SHP77 treated with DMSO at 0.1 percent for 48 hours (cell line): ENCODE measurements at places on chromosomes 2 and 18.
A peak's percentile ranks its signal among the peaks of the same experiment; 100 is the strongest.

DNA sequence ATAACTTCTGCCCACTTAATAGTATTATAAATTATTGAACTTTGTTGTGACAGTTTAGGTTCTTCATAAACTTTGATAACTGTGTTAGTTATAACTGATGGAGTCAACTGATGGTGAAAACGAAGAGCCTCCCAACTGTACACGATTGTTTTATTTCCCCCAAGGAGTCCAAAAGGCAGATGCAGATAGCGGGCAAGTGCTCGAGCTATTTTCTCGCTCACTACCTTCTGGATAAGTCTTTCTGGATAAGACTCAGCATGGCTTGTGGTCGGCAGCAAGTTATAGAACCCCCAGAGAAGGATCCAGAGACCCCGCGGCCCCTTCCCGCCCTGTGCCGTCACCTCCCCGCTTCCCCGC is 517 bp downstream of the GCFC2 start:
- DNase-seq = no peak

DNA sequence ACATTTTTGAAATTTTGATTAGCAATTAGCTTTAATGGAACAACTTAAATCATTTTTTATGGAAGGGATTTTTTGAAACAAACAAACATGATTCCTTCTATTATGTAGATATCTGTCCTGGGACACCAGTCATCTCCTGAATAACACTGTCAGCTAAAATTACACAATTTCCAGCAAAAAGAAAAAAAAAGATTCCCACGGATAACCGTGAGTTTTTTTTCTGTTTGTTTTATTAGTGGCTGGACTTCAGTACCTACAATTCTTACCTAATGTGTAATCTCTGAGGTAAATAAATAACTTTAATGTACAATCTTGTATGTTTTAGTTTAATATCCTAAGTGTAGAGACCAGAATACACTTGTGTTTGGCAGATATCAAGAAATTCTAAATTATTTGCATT is 126.6 kb upstream of the KYNU start:
- DNase-seq = no peak

- DNase-seq = no peak
Measured at GRCh38 chr18:41034413-41034812, 920.6 kb upstream of the PIK3C3 start.

GRCh38 chr2:85732467-85733120 is 21.2 kb upstream of the ATOH8 start:
- no peak for DNase-seq

DNA sequence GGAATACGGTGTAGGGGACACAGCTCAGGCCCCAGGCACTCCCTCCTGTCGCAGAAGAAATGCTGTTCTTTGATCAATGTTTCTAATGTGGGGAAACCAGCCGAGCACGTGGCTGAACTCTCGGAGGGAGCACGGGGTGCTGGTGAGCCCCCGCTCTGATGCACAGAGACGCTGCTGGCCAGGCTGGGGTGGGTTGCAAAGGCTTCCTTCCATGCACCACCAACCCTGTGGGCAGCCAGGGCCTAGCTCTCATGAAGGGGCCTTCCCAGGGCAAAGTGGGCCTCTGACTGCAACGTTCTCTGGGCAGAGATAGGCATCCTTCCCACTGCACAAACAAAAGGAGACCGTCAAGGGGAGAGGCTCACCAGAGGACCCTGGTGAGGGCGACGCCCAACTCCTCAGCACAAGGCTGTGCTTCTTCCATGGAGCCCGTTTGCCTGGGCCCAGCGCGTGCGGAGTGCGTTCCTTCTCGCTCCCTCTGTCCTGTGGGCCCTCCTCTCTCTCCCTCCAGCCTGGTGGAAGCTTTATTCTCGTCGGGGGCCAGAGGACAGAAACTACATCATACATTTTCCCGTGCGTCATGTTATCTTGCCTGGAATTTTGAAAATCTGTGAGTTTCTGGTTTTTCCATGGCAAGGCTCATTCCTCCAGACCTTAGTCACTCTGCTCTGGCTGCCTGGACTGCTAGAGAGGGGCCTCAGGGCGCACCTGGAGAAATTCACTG is 61.1 kb upstream of the SP3 start:
- no peak for DNase-seq

- no peak for DNase-seq
Measured at GRCh38 chr2:240963065-240963867, 35.2 kb upstream of the SNED1 start.

GRCh38 chr2:138814123-138814898 is 34.1 kb upstream of the NXPH2 start:
- DNase-seq = peak; percentile 19

DNA sequence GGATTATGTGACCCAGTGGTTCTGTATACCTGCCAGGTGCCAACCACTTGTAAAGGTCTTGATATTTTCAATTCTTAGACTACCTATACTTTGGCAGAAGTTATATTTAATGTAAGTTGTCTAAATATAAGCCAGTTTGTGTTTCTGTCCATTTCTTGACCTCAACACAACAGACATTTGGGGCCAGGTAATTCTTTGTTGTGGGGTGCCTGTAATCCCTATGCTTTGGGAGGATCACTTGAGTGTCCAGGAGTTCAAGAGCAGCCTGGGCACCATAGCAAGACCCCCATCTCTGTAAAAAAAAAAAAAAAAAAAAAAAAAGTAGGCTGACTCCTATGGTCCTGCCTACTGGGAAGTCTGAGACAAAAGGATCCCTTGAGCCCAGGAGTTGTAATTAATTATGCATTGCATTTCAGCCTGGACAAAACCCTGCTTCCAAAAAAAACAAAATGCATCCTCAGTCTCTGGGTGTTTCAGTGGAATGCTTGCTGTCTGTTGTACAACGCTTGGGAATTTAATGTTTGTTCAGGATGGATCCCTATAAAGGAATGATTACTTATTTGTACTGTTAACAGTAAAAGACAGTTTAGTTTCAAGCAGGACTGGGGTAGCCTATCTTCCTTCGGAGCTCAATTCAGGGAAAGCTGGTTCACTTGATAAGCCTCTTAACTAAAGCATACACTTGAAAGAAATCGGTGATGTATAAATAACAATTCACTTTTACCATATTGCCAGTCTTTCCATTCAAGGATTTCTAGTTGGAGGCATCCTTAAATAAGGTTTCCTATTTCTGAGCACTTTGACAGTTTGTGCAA is 3.4 kb downstream of the RPS27A start:
- DNase-seq = no peak

DNA sequence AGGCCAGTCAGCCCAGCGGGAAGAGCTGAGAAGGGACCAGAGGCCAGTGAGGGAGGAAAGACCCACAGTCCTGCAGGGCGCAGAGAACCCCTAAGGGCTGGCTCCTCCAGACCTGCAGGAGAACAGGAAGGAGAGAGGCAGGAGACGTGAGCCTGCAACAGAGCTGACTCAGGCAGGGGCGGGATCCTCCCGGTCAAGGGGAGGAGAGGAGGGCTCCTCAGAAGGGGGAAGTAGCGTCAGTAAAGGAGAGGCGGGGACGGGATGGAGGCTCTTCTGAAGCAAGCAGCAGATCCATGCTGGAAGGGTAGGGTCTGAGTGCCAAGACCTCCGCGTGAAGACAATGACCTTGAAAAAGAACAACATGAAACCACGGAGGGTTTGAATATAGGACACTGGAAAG is 50.8 kb downstream of the TRABD2A start:
- DNase-seq = no peak

DNA sequence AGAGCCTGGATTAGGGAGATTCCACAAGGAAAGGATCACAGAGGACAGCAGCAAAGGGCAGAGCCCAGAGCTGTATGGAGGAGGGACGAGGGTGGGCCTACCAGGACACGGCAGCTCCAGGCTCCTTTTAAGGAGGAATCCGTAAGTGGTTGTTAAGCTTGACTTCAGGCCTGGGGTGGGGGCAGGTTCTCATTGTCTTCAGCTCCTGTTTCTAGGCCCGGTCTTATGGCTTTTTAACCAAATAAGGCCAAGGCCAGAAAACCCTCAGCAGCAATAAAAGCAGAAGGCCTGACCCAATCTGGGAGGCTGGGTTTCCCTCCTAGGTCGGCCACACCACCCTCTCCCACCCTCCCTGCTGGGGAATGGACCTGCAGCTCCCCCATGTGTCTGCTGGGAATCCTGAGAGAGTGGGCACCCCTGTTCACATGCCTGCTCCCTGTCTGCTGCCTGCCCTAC is 111.2 kb downstream of the PLB1 start:
- no peak for DNase-seq

DNA sequence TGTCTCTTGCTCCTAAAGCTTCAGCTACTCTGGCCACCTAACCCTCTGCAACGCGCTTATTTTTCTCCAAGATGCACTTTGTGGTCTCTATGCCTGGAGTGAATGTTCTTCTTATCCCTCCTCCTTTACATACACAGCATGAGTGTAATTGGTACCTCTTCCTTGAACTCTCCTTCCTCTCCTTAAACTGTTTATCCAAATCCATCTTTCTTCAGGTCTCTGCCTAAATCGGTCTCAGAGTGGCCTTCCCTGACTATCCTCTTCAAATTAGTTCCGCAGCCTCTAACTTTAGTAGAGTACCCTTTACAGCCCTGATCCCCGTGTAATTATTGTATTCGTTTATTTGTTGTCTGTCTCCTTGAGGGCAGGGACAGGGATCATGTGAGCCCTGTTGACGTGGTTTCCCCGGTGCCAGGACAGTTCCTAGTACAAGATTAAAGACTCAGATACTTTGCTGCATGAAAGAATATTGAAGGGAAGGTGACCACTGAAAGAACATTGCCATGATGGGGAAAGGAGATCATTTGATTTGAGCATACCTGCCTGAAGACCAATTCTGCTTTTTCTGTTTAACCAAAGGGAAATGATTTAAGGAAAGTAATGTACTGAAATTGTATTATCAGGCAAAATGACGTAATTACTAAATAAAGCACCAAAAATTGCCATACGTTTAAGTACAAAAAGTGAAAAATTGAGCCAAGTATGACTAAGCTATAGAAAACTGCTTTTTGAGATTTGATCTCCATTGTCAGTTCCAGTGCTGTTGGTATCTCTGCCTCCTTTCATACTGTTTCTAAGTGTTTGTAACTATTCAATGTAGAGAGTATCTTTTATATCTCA is 1.2 kb downstream of the CNOT9 start:
- DNase-seq = no peak

DNA sequence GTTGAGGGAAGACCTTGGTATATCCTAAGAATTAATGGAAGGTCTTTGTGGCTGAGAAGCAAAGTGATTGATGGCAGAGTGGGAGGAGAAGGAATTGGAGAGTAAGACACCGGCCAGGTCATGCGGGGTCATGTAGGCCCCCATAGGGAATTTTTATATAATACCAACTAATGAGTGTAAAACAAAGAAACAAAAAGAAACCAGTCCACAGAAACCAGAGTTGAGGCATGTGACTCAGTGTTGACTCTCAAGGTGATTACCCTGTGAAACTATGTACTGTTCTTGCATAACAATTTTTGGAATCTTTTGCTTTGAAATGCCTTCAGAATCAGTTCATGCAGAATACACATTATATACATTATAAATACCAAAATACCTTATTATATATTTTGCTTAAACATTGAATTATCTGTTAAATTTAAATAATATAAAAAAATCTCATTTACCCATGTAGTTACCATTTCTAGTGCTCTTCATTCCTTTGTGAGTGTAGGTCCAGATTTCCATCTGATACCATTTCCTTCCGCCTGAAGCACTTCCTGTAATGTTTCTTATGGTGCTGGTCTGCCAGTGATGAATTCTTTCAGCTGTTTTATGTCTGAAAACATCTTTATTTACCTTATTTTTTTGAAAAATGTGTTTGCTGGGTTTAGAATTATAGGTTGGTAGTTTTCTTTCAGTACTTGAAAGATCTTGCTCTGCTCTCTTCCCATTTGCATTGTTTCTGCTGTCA is 8.6 kb downstream of the CLIP4 start:
- DNase-seq = no peak

- DNase-seq = no peak
Measured at GRCh38 chr2:183937220-183937619, 661.1 kb upstream of the ZNF804A start.

GRCh38 chr2:96864343-96865091 is 5.4 kb downstream of the SEMA4C start:
- no peak for DNase-seq
